Astrocyte of the cerebellum (primary cell): ENCODE measurements at places on chromosomes 1 and 21.

DNA sequence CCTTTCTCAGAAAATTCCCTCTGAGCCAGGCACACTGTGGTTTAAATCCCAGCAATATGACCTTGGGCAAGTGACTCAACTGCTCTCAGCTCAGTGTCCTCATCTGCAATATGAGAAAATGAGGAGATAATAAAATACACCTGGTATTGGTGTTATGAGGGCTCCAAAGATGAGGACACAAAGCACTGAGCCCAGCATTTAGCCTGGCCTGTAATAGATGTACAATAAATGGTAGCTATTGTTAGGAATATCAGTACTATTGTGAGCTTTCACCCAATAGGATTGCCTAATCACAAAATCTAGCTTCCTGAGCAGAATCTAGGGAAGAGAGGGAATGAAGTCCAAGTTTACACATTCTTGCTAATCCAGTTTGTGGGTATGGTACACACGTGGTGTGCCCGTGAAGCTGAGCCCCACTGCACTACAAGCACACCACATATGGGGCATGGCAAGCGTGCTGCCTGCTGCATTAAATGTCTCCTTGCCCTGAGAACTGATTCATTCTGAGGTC lies 24.3 kb upstream of the SLC30A1 start:
- DNase-seq = no peak

DNA sequence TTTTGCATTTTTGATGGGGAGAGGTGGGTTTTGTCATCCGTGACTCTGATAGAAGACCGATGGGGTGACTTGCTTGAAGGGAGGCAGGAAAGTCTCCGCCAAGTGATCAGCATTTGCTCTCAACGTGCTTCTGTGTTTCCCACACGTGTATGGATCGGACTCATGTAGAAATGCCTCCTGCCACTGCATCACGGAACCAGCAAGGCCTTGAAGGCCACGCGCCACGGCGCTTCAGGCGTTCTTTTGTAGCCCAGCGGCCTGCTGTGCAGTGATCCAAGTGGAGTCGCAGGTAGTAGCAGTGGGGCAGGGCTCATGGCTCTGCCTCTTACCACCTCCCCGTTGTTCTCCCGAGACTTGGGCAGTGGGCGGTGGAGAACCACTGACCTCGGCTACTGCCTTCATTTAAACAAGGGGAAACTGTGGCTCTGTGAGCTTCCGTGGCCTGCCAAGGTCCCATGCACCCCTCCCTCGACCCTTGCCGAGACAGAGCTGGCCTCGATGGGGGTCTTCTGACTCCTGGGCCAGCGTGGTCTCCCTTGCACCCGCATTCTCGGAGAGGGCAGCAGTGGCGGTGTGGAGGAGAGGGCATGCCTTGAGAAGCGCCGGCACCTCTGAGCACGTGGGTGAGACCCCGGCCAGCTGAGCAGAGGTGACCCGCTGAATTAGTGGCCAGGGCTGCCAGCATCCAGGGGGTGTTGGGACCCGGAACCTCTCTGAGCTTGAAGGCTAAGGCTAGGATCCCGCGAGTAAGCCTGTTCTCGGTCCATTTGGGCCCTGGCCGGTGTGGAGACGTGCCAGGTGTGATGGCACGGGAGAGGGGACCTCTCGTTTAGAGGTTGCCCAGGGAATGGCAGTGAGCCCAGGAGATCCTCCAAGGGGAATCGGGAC lies 46.1 kb upstream of the ABCG1 start:
- no peak for DNase-seq

- DNase-seq = no peak
Measured at GRCh38 chr21:24727803-24728440, 879.4 kb downstream of the MRPL39 start.

DNA sequence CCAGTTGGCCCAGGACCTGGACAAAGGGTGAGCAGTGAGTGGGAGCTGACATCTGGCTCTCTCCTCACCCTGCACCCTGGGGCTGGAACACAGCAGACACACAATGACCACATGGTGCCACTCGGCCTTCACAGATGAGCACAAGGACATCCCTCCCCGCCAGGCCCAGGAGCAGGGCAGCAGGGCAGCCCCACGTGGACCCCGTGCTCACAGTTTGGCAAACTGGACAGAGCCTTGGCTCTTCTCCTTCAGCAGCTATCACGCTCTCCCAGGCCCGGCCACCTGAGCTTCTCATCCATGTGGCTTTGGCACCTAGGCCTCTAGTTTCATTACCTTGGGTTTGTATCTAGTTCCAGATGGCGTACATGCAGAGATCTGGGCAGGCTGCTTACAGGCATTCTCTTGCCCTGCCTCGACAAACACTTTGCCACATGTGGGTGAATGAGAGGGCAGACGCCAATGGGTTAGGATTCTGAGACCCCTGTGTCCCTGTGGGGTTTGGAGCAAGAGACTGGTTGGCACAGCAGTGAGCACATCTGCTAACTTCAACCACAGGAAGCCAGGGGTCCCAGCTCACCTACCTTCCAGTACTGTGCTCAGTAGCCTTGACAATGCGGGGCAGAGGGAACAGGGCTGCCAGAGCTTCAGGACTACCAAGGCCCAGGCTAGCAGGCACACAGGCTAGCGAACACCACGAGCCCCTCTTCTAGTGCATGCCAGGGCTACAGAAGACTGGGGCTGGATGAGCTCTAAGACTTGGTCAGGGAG lies 3.4 kb upstream of the PTPRF start:
- no peak for DNase-seq

DNA sequence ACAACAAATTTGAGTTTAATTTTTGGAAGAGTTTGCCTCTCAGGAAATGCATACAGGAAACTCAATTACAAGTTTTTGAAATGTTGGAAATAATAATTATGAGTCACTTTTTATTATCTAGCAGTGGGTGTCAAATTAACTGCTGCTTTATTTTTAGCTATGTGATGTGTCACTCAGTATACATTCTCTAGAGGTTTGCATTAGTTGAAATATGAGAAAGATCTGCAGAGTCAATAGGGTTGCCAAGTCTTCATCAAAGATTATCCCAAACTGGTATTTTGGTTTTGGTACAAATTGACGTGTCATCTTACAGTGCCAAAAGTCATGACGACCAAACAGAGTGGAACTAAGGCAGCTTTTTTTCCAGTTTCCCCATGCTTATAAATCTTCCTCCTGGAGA lies 54.3 kb upstream of the DIPK1A start:
- no peak for DNase-seq

- DNase-seq = no peak
Measured at GRCh38 chr1:189868021-189868420, 609.6 kb downstream of the BRINP3 start.

GRCh38 chr1:59927213-59927612 lies 640 bp upstream of the CYP2J2 start:
- DNase-seq = no peak

- no peak for DNase-seq
Measured at GRCh38 chr1:30518186-30518585, 205.2 kb downstream of the MATN1 start.

- no peak for DNase-seq
Measured at GRCh38 chr1:15330028-15330427, 79.7 kb upstream of the EFHD2 start.

DNA sequence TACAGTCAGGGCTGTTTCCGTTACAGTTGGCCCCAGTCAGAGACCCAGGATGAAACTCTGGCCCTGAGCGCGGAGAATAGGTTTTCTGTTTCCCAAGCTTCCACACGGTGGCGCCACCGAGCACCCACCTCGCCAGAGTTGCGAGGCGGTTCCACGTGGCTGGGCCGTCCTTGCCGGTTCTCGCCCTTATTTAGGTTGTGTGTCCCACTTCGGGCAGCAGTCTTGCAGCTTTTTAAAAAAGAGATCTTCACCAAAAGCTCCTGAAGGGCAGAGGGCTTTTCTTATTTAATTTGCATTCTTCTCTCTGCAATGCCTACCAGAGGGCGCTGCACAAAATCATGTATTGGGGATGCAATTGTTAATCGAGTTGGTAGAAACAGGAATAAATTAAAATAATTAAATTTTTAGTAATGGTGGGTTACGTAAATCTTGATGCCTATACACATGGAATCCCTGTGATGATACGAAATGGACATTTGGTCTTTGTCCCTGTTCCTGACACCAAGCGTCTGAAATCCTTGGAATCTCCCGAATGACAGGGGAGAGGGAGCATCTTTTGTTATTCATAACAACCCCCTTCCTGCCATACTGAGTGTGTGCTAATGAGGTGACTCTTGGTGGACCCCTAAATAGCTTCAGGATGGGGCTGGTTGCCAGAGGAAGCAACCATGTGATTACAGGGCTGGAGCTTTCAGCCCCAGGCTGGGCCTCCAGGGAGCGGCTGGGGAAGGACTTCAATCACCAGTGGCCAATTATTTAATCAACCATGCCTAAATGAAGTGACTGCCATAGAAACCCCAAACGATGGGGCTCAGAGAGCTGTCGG lies 5.6 kb upstream of the S100A7 start:
- DNase-seq = no peak

DNA sequence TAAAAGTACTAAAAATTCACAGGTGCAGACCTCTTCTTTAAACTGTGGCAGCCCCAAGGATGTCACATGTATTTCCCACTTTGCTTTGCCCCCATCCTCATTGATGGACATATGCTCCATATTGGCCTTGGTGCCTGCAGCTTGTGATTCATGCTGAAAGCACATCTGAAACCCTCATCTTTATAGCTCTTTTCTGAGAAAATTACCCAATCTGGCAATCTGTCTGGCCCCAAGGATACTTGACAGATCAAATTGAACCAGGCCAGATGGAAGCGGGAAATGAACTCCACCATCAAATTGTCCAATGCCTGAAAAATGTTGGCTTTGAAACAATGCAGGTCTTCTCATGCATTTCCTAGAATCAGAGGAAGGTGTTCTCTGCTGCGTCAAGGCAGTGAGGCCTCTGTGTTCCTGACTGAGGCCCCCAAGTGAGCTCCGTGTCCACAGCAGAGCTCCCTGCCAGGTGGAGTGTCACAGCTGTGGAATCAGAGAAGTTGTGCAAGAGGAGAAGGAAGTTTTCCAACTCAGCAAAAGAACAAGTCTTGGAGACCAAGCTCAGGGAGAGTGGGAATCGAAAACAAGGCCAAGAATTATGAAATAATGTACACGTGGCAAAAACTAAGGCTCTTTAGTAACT lies 323.7 kb downstream of the PLPP3 start:
- peak; percentile 2 for DNase-seq

GRCh38 chr1:168689726-168690602 lies 39.0 kb downstream of the DPT start:
- DNase-seq = peak; percentile 53

- DNase-seq = no peak
Measured at GRCh38 chr1:38166461-38166860, 119.9 kb upstream of the POU3F1 start.

- no peak for DNase-seq
Measured at GRCh38 chr21:46002841-46003574, 21.4 kb downstream of the COL6A1 start.

DNA sequence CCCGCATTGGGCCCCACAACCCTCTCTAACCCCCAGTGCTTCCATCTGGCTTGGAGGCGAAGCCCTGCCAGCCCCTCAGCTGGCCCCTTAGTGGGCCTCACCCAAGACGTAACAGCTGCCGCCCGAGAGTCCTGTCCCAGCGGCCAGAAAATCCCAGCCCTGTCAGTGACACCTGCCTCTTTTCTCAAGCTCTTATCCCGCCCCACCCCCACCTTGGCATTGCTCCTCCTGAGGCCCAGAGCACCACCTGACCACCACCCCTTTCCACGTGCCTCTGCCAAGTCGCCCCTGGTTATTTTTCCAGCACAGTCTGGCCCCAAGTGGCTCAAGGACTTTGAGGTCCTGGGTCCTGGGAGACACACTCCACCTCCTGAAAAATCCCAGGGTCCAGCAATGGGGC lies 5.9 kb upstream of the CTRC start:
- no peak for DNase-seq

DNA sequence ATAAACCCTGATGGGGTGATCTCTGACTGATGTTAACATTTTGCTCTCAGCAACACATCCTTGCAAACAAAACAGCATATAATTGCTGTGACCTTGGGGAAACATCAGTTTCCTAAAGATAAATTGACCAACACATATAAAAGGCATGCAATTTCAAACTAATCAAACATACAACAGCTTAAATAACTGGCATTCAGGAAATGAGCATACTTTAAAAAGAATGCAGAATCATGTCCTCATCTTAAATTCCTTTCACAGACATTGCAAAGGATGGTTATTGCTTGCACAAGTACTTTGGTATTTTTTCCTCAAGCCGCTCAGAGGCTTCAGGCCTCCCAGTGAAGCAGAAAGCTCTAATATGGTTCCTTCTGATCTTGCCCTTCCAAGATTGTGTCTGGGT lies 53.4 kb upstream of the RGS18 start:
- DNase-seq = peak; percentile 15

- DNase-seq = peak; percentile 53
Measured at GRCh38 chr1:176515310-176515709, 52.3 kb downstream of the PAPPA2 start.

DNA sequence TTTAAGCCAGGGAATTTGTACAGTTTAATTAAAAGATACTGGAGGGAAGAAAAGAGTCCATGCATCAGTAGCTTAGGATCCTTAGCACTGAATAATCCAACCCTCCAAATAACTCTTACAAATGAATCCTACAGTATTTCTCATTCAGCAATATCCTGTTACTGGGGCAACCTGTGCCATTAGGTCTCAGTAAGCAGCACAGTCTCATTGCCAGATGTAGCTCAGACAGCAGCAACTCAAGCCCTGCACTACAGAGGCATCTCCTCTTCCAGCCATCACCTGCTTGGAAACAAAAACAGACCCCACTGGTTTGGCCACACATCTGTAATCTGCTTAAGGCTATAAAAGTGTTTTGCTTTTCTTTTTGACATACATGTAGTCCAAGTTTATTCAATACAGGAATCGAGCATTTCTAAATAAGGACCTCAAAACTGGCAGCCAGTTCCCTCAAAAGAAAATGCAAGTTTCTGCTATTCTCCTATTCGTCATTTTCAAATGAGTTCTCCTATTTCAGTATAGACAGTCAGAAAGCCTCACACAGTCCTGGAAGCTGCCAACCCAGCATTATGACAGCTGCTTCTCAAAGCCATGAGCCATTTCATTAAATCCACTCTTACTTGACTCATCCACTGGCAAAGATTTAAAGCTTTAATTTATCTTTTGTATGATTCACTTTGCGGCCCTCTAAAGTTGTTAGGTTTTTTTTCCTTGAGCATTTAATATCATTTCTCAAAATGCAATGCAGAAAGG lies 129.0 kb downstream of the APP start:
- DNase-seq = no peak

DNA sequence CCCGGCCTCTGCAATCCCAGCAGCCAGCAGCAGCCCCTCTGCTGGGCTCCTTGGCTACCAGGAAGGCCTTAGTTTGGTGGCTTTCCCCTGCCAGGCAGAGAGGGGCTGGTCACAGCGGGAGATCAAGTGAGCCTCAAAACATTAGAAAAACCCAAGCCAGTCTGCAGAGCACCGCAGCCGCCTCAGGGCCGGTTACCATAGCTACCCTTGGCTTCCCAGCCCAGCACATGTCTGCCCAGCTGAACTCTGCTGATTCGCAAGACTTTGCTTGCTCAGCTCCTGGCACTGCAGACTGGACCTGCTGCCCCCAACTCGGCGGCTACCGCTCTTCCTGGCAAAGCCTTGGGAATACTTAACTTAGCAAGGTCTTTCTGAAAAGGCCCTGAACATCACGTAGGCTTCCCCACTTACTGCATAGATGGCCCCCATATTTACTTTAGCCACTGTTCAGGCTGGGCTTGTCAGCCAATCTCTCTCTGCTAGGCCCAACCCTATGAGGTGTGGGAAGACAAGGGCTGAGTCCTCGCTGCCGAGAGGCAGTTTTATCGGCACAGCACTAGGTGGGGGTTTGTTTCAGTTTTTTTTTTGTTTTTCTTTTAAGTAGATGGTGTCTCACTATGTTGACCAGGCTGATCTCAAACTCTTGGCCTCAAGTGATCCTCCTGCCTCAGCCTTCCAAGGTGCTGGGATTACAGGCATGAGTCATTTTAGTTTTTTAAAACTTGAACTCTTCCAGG lies 28.6 kb upstream of the PLEKHG5 start:
- peak; percentile 79 for DNase-seq
